ENCODE measurements at places on chromosomes 12 and 14. TPM values are rescaled to one million over a fixed set of nuclear protein-coding genes. Genes with fewer than 3 reads are reported as not detected.
A peak's percentile ranks its signal among the peaks of the same experiment; 100 is the strongest.

DNA sequence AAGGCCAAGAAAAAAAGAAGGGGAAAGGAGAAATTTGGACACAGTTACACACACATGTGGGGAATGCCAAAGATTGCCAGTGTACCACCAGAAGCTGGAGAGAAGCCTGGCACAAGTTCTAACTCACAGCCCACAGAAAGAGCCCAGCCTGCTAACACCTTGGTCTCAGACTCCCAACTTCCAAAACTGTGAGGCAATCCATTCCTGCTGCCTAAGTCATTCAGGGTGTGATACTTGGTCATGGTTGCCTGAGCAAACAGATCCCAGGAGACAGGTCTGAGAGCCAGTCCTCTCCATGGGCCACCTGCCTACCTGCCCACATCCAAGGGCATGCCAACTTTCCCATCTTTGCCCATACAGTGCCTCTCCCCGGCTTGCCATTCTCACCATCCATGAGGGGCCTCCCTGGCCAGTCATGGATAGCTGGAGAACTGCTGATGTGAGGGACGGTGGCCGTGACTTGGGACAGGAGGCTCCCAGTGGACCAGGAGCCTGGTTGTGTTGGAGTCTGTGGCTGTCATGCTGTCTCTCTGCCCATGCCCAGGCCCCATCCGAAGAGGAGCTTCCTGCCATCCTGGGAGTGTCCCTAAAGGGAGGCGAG is 198.0 kb upstream of the RTL1 start:
- no peaks in the 10 kb centered on the region for H3K4me1 ChIP-seq
- H3K4me3 ChIP-seq, result no peak overlapping the region
- H3K36me3 ChIP-seq, result no peaks in the 10 kb centered on the region
- no peak for DNase-seq

GRCh38 chr12:130796985-130797686 is 41.9 kb downstream of the STX2 start:
- no peak overlapping the region for H3K27ac ChIP-seq
- no peak overlapping the region for H3K4me3 ChIP-seq
- H3K27me3 ChIP-seq, result no peaks in the 10 kb centered on the region
- DNase-seq, result no peak

DNA sequence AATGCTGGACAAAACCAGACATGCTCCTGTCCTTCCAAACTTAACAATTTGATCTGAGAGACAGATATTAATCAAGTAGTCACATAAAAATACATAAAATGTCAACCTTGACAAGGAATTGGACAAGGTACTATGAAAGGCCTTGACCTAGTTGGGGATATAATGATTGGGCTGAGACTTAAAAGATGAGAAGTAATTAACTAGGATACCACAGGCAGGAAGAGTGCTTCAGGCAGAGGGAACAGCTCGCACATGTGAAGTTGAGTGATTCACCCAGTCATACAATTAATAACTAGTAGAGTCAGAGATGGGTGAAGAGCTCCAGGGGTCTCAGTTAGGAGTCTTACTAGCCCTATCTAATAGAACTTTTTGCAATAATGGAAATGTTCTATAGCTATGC is 259.5 kb downstream of the MSRB3 start:
- no peak overlapping the region for H3K4me3 ChIP-seq
- H3K27me3 ChIP-seq, result no peaks in the 10 kb centered on the region
- H3K36me3 ChIP-seq, result no peaks in the 10 kb centered on the region
- no peak for DNase-seq
- H3K4me1 ChIP-seq, result peaks cover 6% of the 10 kb centered on the region
- H3K27ac ChIP-seq, result no peak overlapping the region

GRCh38 chr12:93714382-93714781 is 37.2 kb downstream of the CRADD start:
- peak overlapping the region; percentile 92 for H3K27ac ChIP-seq
- H3K4me3 ChIP-seq, result no peak overlapping the region
- peak; percentile 51 for DNase-seq
- H3K36me3 ChIP-seq, result no peaks in the 10 kb centered on the region
- no peaks in the 10 kb centered on the region for H3K27me3 ChIP-seq

DNA sequence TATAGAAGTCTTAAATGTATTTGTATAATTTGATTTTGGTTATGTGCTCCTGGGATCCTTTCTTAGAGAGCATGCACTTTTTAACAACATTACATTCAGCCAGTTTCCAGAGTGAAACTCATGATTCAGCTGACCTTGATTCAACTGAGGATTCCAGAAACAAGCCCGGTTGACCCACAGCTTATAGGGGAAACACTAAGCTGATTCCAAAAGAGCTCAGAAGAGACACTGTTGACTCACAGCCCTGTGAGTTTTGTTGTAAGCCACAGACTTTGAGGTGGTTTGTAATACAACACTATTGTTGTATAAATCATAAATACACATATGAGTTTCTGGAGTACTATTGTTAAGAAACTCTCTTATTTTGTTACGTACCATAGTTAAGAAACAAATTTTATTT is 133.8 kb upstream of the MGAT4C start:
- H3K36me3 ChIP-seq, result no peaks in the 10 kb centered on the region
- no peaks in the 10 kb centered on the region for H3K27me3 ChIP-seq
- H3K4me1 ChIP-seq, result no peaks in the 10 kb centered on the region
- no peak for DNase-seq
- no peak overlapping the region for H3K4me3 ChIP-seq
- no peak overlapping the region for H3K27ac ChIP-seq

DNA sequence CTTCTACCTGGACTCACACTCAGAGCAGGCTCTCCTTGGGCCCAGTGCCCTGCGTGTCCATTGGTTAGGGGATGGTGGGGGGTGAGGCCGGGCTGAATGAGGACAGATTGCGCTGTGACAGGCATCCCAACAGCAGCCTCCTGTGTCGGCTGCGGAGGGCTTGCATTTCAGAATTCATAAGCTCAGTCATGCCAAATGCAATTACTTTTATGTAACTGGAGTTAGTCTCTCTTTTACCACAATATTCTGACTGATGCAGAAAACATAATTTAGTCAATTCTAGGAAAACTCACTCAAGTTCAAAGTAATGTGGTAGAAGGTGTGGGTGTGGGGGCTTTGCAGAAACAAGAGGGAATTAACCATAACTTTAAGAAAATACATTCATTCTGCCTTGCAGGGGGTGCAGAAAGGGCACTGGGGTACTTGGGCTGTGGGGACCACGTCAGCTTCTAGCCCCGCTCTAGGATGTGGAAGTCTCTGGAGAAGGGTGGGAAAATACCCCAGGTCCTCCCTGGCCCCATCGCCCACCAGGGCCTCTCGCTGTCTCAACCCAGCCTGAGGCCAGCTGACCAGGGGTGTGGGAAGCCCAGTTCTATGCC is 257.7 kb downstream of the ADGRD1 start:
- no peak overlapping the region for H3K27ac ChIP-seq
- no peaks in the 10 kb centered on the region for H3K27me3 ChIP-seq
- H3K36me3 ChIP-seq, result no peaks in the 10 kb centered on the region
- no peak overlapping the region for H3K4me3 ChIP-seq

GRCh38 chr14:85453401-85454225 is 76.3 kb upstream of the FLRT2 start:
- no peak overlapping the region for H3K4me3 ChIP-seq
- H3K36me3 ChIP-seq, result no peaks in the 10 kb centered on the region
- no peak overlapping the region for H3K27ac ChIP-seq
- no peak for DNase-seq
- no peaks in the 10 kb centered on the region for H3K4me1 ChIP-seq

DNA sequence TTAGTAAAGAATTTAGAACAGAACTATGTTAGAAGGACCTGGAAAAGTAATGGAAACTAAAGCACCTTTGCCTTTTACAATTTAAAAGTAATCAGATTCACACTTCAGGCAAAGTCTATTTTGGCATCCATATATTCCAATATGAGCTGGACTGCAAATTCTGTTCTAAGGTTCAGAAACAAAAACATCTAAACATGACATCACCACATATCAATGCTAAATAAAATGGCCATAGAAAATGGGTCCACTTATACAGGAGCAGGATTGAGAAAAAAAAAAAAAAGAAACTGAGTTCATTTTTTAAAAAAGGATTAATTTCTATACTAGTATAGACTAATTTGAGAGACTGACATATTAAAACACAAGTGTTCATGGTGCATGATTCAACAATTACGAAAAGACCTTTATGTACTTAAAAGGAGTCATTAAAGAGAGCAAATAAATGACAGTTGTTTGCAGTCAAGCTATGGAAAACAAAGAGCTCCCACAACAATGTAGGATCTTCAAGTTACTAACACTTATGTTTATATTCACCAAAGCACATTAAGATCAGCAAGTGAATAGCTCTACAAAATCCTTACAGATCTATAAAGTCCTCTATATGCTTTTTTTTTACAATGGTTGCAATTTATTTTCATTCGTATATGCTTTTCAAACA is 45.7 kb downstream of the DICER1 start:
- H3K27ac ChIP-seq, result no peak overlapping the region
- no peaks in the 10 kb centered on the region for H3K27me3 ChIP-seq
- H3K36me3 ChIP-seq, result peaks cover 2% of the 10 kb centered on the region
- H3K4me3 ChIP-seq, result no peak overlapping the region

GRCh38 chr14:89720741-89721729 is 233.5 kb downstream of the EFCAB11 start:
- no peak overlapping the region for H3K27ac ChIP-seq
- no peaks in the 10 kb centered on the region for H3K27me3 ChIP-seq

GRCh38 chr14:77508876-77509275 is 10.3 kb upstream of the ISM2 start:
- peak overlapping the region; percentile 73 for H3K27ac ChIP-seq
- no peaks in the 10 kb centered on the region for H3K4me1 ChIP-seq
- H3K27me3 ChIP-seq, result no peaks in the 10 kb centered on the region
- no peak overlapping the region for H3K4me3 ChIP-seq

The NFE2 gene
- total RNA-seq, result 1.2 TPM

- peaks cover 13% of the 10 kb centered on the region for H3K4me1 ChIP-seq
- no peak overlapping the region for H3K27ac ChIP-seq
- H3K36me3 ChIP-seq, result no peaks in the 10 kb centered on the region
- H3K4me3 ChIP-seq, result no peak overlapping the region
Observed at GRCh38 chr14:100902295-100903133, 1.0 kb downstream of the RTL1 start.

DNA sequence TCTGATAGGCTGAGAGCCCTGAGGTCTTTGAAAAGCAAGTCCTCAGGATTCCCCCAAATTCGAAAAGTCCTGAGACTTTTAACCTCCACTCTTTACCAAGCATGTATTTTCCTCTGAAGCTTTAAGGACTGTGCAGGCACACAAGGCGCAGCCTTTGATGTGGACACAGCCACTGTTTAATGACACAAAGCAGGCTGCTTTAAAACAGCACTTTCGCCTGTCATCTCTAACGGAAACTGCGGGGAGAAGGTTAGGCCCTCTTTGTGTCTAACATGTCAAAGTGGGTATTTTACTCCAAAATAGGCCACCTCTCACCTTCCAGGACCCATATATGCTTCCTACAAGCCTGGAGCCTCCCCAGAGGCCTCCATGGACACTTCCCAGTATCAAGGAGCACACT is 159.2 kb downstream of the GCH1 start:
- no peak overlapping the region for H3K27ac ChIP-seq
- no peaks in the 10 kb centered on the region for H3K27me3 ChIP-seq
- no peaks in the 10 kb centered on the region for H3K36me3 ChIP-seq
- no peaks in the 10 kb centered on the region for H3K4me1 ChIP-seq
- H3K4me3 ChIP-seq, result no peak overlapping the region

DNA sequence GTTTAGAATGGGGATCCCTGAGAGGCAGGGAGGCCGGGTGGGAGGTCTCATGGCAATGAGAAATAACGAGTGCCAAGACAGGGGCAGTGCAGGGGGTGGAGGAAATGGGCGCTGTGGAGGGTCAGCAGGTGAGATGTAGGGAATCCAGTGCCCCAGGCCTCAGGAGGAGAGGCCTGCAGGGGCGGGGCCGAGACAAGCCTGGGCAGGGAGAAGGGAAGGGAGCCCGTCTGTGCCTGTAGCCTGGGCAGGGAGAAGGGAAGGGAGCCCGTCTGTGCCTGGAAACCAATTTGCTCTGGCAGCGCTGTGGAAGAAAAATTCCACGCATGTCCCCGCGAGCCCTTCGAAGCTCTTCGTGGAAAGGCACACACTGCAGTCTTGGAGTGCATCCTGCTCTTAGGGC is 10.6 kb upstream of the NCOR2 start:
- no peak overlapping the region for H3K4me3 ChIP-seq
- no peaks in the 10 kb centered on the region for H3K27me3 ChIP-seq
- DNase-seq, result no peak
- H3K4me1 ChIP-seq, result no peaks in the 10 kb centered on the region
- H3K36me3 ChIP-seq, result no peaks in the 10 kb centered on the region

GRCh38 chr14:53316504-53316903 is 163.4 kb upstream of the DDHD1 start:
- H3K4me3 ChIP-seq, result no peak overlapping the region
- no peak for DNase-seq

GRCh38 chr12:120376416-120376815 is 7.5 kb upstream of the MSI1 start:
- no peaks in the 10 kb centered on the region for H3K4me1 ChIP-seq
- DNase-seq, result no peak
- peaks cover 3% of the 10 kb centered on the region for H3K27me3 ChIP-seq

- DNase-seq, result no peak
- H3K4me3 ChIP-seq, result no peak overlapping the region
- H3K36me3 ChIP-seq, result no peaks in the 10 kb centered on the region
- no peak overlapping the region for H3K27ac ChIP-seq
Observed at GRCh38 chr14:75926431-75927115, 55.2 kb downstream of the TGFB3 start.

- H3K27ac ChIP-seq, result no peak overlapping the region
- no peaks in the 10 kb centered on the region for H3K36me3 ChIP-seq
- H3K27me3 ChIP-seq, result no peaks in the 10 kb centered on the region
- no peak for DNase-seq
- no peak overlapping the region for H3K4me3 ChIP-seq
- peaks cover 22% of the 10 kb centered on the region for H3K4me1 ChIP-seq
Observed at GRCh38 chr14:76769636-76770292, 8.5 kb downstream of the VASH1 start.

GRCh38 chr14:54669721-54670561 is 103.0 kb downstream of the SAMD4A start:
- H3K27ac ChIP-seq, result peak overlapping the region; percentile 93
- DNase-seq, result peak; percentile 85
- no peaks in the 10 kb centered on the region for H3K4me1 ChIP-seq
- H3K4me3 ChIP-seq, result no peak overlapping the region

DNA sequence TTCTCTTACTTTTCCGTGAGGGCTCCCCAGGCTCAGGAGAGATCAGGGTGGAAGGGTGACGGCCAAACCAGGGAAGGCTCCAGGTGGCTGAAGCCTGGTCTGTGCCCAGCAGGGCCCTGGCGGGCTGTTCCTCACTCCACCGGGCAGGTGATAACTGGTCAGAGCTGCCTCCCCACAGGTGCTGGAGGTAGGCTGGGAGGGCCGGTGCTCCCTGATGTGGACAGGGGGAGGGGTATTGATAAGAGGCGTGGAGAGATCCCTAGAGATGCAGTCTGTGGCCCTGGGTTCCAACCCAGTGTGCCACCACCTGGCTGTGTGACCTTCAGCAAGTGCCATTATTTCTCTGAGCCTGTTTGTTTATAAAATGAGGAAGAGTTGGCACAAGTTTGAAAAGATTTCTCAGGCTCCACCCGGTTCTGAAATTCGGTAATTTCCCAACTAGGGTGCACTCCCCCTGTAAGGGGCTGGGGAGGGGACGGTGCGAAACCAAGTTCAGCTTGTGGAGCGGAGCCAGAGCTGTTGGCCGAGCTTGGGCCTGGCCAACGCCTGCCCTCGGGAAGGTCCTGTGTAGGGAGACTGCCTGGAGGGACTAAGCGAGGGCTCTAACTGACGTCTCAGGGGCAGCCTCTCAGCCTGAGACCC is 1.0 kb upstream of the NR4A1 start:
- DNase-seq, result peak; percentile 73
- peak overlapping the region; percentile 73 for H3K4me3 ChIP-seq
- H3K4me1 ChIP-seq, result peaks cover 14% of the 10 kb centered on the region
- H3K36me3 ChIP-seq, result no peaks in the 10 kb centered on the region

Data from uterus (tissue), 4 donors.